ENCODE measurements at places on chromosomes 2 and 18.
A peak's percentile ranks its signal among the peaks of the same experiment; 100 is the strongest.

DNA sequence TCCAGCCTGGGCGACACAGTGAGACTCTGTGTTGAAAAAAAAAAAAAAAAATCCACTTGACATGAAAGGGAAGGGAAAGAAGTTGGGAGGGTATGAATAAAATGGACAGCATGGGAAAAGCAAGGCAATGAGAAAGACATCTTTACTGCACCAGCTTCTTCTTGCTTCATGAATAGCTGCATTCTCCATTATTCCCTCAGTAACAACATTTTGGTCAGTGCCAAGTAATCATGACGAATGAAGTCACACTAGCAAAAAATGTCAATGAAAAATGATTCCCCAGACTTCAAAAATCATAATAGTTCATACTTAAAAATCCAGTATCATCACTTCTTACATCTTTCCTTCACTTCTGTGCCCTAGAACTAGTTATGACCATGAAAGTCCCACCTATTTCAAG is 30.4 kb downstream of the ADAM17 start:
- no peak for DNase-seq

DNA sequence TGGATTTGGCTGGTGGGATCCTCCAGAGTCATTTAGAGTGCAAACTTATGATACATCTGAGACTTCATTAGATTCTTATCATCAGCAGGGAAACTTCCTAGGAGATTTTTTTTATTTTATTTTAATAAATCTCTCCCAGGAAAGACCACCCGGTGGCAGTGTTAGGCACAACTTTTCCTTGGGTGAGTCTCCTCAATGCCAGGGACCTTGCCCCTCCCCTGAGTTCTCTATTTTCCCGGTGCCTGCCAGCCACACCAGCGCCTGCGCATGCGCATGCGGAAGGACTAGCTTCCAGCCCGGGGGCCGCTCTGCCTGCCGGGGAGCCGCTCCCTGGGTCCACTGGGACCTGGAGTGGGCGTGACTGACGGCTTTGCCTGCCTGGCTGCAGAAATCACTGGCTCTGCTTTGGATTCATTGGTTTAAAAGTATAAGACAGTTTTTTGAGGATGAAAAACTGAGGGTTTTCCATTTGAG is 86.6 kb downstream of the TMEM182 start:
- DNase-seq = peak; percentile 25

GRCh38 chr18:78178812-78179211 is 800.8 kb upstream of the SALL3 start:
- no peak for DNase-seq

GRCh38 chr2:241295326-241296095 is 20.0 kb downstream of the HDLBP start:
- no peak for DNase-seq

DNA sequence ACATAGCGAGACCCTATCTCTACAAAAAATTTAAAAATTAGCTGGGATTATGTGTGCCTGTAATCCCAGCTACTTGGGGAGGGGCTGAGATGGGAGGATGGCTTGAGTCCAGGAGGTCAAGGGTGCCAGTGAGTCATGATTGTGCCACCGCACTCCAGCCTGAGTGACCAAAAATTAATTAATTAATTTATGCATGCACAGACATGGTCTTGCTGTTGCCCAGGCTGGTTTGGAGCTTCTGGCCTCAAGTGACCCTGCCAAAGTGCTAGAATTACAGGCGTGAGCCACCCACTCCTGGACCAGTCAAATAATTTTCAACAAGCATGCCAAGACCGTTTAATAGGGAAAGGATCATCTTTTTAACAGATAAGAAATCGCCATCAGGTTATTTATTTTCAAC is 57.7 kb upstream of the TFCP2L1 start:
- no peak for DNase-seq

GRCh38 chr18:4603955-4604354 is 148.8 kb upstream of the DLGAP1 start:
- DNase-seq = no peak

DNA sequence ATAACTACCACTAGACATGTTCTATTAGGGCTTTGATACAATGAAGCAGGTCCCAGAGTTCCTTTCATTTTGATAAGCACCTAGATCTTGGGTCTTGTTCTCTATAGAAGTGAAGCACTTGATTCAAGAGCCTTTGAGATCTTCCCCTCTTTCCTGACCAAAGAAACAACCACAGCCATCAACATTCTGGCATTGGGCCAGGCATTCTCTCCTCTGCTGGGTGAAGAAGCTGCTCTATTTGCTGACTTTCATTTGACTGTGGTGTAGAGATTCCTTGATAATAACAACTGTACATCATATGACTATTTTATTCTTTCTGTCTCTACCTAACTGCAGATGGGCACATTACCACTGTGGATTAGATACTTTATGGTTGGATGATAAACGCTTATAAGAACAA is 96.6 kb upstream of the LYPD1 start:
- no peak for DNase-seq

DNA sequence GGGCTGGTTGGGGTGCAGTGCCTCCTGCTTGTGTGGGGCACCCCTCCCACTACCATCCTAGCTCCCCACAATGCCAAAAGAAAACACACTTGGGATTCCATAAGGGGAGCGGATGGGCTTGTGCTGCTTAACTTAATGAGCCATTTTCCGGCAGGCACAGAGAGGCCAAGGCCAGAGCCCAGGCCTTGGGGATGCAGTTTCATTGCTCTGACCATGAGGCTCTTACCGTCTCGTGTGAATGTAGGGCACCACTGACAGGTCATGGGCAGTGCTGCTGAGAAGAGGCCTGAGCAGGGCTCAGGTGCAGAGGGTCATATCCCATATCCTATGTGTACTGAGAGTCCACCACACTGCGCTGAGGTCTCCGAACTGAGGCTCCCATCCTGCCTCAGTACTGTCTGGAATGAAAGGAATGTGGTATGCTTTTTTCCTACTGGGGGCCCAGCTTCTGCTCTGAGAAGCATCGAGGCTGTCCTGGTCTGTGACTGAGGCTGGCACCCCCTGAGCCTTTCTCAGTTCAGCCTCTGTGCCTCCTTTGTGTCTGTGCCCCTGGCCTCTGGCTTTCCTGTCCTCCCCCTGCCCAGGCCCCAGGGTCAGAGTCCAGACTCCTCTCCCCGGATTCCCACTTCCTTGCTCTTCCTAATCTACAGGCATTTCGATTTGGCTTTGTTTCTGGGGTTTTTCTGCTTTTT is 45.2 kb upstream of the MAPRE3 start:
- no peak for DNase-seq

DNA sequence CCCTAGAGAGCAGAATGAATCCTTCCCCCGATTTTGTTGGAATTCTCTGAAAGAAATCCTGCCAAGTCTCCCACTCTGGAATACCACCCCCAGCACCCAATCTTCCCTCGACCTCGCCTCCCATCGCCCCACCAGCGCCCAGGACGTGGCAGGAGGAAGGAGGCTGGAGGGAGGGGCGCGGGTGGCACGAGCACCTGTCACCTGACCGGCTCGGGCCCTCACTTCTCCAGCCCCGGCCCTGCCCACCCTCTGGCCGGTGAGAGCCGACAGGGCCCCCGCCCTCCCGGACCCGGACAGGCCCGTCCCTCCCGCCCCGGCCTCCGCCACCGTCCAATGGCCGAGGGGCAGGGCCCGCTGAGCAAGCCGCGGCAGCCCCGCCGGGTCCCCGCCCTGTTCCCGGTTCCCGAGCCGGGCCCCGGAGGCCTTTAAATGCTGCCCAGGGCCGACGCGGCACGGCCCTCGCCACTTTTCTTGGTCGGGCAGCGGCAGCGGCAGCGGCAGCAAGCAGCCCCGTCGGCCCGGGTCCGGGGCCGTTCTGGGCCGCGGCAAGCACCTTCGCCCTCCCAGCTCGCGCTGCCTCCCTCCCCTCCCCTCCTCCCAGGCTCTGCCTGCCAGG is at the start of gene LGALSL:
LGALSL (plus strand) TSS at position 393 of the 616 bp plus-strand sequence. CDS start 384 bp downstream, outside the sequence.
- no peak for DNase-seq

GRCh38 chr2:201854841-201855240 is 48.5 kb downstream of the CDK15 start:
- DNase-seq = no peak

All from activated T-cell treated with anti-CD3 and anti-CD28 coated beads for 48 hours (primary cell).